AG08395 (cell line): ENCODE measurements at places on chromosomes 1 and 21.

DNA sequence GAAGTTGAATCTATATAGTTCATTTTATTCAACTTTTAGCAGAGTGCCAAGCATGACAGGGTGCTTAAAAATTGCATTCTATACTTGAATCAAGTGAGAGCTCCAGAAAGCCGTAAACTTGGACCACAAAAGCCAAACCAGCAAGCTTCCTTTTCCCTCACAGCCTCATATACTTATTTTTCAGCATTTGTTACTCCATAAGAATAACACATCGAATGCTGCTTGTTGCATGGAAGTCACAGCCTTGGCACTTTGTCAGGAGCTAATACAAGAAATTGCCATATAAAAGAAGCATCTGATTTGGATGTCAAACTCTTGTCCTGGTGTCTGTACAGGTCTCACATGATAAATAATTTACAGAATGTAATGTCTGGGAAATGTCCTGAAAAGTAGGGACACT, 87.4 kb downstream of the PLXNA2 start:
- no peak for DNase-seq

DNA sequence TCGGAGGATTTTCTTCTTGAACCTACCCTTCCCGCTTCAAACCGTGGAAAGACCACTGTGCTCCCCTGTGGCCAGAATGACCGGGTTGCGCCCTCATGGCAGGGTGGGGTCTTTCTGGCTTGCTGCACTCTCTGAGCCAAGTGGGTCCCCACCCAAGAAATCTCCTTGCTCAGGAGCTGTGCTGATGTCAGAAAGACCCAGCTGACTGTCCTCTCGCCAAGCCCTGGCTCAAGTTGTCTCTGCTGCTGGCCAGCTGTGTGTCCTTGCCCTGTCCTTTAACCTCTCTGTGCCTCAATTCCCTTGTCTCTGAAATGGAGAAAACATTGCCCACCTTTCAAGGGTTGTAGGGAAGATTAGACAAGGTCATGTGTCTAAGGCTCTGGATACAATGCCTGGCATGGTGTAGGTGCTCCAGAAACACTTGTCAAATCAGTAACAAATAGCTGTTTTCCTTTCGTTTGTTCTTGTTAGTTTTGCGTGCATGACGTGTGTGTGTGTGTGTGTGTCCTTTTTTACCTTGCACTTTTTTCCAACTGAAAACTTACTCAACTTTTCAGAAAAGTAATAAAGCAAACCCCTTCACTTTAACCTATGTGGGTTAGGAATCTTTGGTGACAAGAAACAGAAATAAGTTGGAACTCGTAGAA, 41.1 kb upstream of the RPL11 start:
- DNase-seq, result no peak

GRCh38 chr21:45265721-45266517, 21.8 kb downstream of the POFUT2 start:
- no peak for DNase-seq

GRCh38 chr1:98119796-98120195, 199.0 kb upstream of the DPYD start:
- DNase-seq, result peak; percentile 20

DNA sequence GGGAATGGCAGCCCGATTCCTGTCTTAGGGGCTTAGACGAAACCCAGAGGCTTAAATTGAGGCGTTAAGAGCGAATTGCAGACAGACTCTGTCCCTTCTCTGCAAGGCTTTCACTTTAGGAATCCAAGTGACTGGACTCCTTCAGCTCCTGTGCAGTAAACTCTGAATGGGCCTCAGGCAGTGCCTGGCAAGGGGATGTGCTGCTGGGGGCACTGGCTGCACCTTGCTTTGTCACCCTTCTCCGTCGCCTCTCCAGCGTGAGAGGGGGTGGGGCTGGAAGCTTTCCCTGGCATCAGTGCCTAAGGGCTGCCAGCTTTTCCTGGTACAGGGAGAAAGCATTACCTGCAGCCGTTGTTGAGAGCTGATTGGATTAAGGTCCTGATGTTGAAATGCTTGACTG, 39.9 kb upstream of the NFASC start:
- no peak for DNase-seq

DNA sequence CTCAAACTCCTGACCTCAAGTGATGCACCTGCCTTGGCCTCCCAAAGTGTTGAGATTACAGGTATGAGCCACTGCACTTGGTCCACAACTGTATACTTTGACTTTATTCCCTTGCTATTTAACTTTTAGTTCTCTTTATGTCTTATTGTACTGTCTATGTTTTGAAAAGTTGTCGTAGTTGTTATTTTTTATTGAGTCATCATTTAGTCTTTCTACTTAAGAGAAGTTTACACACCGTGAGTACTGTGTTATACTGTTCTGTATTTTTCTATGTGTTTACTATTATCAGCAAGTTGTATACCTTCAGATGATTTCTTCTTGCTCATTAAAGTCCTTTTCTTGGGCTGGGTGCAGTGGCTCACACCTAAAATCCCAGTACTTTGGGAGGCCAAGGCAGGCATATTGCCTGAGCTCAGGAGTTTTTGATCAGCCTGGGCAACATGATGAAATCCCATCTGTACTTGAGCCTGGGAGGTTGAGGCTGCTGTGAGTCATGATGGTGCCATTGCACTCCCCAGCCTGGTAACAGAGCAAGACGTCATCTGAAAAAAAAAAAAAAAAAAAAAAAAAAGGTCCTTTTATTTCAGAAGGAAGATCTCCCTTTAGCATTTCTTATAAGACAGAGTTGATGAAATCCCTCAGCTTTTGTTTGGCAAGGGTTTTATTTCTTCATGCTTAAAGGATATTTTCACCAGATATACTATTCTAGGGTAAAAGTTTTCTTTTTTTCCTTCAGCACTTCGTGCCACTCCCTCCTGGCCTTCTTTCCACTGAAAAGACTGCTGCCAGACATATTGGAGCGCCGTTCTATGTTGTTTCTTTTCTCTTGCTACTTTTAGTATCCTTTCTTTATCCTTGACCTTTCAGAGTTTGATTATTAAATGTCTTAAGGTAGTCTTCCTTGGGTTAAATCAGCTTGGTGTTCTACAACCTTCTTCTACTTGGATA, 47.6 kb downstream of the TNFSF18 start:
- peak; percentile 46 for DNase-seq

- no peak for DNase-seq
These were observed 17.9 kb downstream of the LGALS8 start for GRCh38 chr1:236541710-236542109.

GRCh38 chr1:173280899-173281660, 73.9 kb upstream of the TNFSF4 start:
- no peak for DNase-seq

GRCh38 chr1:25989440-25990234, 8.2 kb downstream of the PAFAH2 start:
- no peak for DNase-seq

DNA sequence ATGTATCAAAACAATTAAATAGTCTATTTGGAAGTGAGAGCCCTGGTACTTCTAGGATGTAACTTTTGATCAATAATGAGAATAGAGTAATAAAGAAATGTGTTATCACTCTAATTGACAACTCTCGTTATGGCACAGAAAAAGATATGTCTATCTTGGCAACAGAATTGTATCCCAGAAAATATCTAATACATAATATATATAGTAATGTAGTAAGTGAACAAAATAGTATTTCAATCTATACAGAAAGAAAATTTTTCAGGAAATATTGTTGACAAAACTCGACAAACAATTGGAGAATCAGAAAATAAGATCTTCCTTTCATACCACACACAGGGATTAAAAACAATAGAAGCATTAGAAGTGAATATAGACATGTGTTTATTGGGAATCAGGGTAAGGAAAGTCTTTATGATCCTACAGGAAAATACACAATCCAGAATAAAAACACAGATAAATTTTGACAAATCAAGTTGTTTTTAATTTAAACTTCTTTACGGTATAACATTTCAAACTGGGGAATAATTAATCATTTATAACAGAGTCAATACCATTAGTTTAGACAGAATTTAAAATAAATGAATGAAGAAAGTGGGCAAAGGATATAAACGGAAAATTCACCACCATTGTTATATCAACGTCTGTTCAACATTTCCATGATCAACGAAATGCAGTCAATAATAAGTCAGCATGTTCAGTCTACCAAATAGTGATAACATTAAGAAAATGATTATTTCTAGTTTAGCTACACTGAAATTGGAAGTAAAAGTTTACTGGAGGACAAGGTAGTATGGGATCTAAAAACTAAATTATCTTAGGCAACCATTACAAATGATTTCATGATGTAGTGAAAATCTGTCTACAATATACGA, 1526.5 kb upstream of the TPTE start:
- no peak for DNase-seq

DNA sequence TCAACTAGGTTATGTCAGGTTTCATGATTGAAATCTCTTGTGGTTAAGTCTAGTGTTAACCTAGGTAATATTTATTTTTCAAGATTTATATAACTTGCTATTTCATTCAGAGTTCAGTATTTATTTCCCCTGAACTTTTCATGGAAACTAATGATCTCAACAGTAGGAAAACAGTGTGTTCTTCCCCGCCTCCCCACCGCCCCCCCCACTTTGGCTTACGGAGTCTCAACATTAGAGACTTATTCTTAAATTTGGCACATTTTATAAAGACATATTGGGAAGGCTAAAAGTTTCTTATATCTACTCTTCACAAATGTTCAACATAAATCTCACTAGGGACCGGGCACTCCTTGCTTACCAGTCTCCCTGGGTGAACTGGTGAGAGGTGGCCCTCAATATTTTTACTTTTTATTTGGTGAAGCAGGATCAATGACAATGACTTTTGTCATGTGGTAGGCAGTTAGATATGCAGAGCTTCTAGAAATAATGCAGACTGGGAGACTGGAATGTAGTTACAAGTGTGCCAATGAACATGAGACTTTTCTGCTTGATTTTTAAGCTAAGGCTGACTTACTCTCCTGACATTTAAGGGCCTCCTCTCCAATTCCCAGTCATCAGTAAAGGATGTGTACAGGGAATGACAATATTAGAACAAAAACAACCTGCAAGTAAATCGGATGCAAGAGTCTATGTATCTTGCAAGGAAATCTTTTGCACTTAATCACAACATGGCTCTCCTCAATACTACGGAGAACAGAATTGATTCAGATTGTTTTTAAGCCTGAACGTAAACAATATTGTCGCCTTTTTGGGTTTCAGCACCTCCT, 1.7 kb upstream of the MAN1A2 start:
- DNase-seq, result peak; percentile 26

DNA sequence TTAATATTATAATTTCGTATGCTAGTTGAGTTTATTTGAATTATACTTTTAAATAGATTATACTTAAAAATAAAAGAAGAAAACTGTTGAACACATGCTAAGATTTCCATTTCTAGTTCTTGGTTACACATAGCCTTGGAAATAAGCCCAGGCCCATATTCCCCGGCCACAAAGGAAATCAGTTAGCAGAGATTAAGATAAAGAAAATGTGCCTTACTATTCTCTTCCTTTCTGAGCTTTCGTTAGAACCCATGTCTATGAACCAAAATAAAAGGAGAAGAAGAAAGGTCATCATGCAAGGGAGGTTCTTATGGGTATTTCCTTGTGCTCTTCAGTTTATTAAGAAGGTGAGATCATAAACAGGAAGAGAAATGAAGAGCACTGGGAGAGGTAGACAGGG, 32.3 kb upstream of the CRP start:
- DNase-seq, result no peak

DNA sequence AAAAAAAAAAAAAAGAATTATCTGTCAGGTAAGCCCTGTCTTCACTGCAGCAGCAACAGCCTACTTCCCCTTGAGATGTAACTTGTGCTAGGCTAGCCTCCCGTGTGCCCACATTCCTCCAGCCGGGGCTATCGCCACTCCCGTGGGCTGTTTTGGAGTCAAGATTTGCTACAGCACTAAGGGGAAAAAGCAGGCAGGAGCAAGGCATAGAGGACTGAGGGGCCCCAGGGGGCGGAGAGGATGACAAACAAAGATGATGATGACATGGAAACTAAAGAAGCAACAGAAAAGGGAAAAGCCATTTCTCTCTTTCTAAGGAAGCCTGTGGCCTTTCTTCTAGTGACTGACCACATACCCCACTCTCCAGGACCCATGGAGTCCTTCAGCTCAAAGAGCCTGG, 1.9 kb downstream of the TNFAIP8L2 start:
- DNase-seq, result no peak

GRCh38 chr1:204613636-204614035, 71.9 kb downstream of the LRRN2 start:
- DNase-seq, result no peak

- no peak for DNase-seq
These were observed 255.7 kb downstream of the RRAGC start for GRCh38 chr1:38603907-38604306.
